GM04503 (cell line): ENCODE measurements at places on chromosomes 1 and 21.
A peak's percentile ranks its signal among the peaks of the same experiment; 100 is the strongest.

GRCh38 chr1:204599596-204599995, 83.4 kb downstream of the MDM4 start:
- no peak for DNase-seq

- no peak for DNase-seq
Measured at GRCh38 chr1:245181158-245181517, 26.4 kb downstream of the KIF26B start.

GRCh38 chr1:17347769-17348592, 24.0 kb upstream of the PADI6 start:
- no peak for DNase-seq

GRCh38 chr1:156281281-156281680, 1.3 kb downstream of the SMG5 start:
- no peak for DNase-seq

DNA sequence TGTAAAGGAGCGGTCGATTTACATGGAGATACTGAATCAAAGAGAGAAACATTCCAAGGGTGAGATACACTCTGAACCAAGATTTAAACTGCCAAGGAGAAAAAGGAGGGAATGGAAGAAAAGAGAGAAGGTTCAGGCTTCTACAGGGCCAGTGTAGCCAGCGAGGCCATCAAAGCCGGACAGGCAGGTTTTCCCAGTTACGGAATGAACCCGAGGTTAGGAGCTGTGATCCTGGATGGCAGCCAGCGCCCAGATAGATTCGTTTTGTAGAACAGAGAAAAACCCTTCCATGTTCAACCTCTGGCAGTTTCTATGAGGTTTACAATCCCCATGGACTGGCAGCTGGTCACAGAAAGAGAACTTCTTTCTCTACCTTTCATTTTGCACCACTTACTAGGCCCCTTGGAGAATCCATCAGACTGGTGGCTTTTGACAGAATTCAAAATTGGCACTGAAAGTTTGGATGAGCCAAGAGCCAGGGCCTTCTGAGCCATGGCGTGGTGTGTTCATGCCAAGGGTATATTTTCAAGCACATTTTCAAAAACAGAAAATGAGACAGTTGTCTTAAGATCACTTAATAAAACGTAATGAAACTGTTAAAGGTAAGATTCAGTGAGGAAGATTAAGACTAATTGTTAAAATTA, 171.5 kb downstream of the RUNX1 start:
- no peak for DNase-seq

DNA sequence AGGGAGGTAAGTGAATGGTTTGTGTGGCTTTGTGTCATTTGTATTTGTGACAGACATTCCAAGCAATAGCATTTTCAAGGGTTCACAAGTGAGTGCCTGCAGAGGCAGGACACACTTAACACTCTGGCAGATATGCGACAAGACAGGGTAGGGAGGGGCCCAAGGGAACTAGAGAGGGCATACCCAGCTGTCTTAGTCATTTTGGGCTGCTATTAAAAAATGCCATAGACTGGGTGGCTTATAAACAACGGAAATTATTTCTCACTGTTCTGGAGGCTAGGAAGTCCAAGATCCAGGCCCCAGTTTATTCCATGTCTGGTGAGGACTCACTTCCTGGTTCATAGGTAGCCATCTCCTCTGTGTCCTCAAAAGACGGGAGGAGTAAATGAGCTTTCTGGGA, 137.4 kb downstream of the FGGY start:
- peak; percentile 70 for DNase-seq

DNA sequence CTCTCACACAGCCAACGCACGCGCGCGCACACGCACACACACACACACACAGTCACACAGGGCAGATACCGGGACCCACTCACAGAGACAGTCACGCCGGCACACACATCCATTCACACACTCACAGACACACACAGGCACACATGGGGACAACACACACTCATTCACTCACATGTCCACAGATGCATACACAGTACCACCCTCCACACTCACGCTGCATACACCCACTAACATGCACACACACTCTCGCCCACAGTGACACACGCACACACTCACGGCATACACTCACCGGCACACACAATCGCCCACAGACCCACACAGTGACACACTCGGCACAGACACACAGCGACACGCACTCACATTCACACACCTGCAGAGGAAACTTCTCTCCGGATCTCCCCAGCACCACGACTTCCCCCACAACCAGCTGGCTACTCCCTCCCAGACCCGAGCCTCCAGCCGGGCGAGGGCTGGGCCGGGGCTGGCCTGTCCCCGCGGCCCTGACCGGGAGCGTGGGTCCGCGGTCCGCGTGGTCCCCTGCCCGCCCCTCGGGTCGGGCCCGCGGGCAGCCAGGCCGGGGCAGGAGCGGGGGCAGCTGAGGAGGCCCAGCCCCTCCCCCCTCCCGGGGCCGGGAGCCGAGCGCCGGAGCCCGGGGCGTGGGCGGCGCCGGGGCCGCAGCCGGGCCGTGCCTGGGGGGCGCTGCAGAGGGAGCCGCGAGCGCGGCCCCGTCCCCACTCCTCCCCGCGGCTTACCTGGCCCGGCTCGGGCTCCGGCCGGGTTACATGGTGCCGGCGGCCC, 552 bp downstream of the DLGAP3 start:
- no peak for DNase-seq

DNA sequence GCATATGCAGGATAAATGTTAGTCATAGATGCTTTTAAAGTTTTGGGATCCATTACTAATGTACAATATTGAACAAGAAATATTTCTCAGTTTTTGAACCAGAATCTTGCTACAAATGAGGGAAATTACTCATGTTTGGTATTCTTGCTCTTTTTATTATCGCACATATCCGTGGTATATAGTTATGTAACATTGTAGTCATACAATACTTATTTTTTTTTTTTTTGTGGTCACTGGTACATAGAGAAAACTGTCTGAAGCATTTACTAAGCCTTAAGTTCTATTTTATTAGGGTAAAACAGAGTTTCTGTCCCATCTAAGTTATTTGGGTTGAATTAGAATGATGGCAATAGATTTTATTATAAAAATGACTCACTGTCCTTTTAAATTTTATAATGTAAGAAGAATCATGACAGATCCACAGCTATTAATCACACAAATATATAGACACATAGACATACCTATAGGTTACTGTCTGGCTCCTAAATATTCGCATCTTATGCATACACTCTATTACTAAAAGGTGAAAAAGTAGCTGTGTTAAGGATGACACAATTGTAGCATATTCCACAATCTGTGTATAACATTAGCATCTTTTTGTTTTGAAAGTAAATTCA, 18.0 kb upstream of the PRKAA2 start:
- DNase-seq, result no peak

DNA sequence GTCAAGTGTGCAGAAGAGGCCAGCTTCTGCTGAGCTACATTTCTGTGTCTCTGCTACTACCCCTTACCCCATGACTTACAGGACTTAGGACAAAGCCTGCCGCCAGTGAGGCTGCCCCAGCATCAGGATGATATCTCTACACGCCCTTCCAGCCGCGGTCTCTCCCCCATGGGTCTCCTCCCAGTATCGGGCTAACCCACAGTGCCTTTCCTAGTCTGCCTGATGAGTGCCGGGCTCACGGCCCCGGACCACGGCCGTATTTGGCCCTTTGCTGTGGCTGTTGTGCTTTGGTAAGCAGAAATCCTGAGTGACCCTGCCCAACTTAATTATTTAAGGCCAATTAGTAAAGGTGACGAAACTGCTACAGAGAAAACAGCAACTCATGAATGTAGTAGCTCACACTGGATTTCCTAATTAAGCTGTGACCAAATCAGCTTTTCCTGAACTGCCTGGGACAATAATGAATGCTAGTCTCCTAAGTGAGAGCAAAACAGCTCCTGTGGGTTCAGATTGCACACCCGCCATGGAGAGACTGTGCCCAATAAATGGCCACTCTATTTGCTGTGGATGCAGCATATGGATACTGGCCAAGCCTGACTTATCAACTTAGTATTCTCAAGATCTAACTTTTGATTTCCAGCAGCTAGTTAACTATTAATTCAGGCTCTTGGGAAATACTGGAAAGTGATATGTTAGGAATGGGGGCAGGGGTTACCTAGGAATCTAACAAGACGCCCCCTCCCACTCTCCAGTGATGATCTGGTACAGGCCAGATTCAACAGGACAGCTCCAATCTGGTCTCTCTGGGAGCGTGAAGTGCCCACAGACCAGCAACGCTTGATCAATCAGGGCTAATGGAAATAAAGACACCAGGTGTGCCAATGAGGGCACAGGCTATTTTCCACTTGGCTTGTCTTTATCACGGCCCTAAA, 123.3 kb upstream of the IFFO2 start:
- no peak for DNase-seq
